Endodermal cell (in vitro differentiated cells): ENCODE measurements at places on chromosomes 1 and 21.

- no peak for DNase-seq
Measured at GRCh38 chr1:25694167-25695007, 77.8 kb downstream of the MAN1C1 start.

GRCh38 chr1:57770236-57770635 is 346.4 kb upstream of the DAB1 start:
- DNase-seq: no peak

DNA sequence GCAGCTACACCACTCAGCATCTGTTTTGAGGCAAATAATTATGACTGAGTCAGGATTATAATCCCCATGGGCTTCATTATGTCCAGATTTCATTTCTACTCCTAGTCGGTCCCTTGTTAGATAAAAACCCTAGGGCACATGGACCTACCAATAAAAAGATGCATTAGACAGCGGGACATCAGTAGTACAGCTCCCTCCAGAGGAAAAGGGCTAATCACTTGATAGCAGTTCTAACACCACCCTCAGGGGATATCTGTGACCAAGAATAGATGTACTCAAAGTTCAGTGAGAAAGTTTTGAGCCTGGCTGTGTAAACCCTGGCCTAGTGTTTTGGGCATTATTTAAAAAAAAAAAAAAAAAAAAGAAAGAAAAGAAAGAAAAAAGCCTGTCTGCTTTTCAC is 10.0 kb downstream of the GJA8 start:
- DNase-seq: no peak

DNA sequence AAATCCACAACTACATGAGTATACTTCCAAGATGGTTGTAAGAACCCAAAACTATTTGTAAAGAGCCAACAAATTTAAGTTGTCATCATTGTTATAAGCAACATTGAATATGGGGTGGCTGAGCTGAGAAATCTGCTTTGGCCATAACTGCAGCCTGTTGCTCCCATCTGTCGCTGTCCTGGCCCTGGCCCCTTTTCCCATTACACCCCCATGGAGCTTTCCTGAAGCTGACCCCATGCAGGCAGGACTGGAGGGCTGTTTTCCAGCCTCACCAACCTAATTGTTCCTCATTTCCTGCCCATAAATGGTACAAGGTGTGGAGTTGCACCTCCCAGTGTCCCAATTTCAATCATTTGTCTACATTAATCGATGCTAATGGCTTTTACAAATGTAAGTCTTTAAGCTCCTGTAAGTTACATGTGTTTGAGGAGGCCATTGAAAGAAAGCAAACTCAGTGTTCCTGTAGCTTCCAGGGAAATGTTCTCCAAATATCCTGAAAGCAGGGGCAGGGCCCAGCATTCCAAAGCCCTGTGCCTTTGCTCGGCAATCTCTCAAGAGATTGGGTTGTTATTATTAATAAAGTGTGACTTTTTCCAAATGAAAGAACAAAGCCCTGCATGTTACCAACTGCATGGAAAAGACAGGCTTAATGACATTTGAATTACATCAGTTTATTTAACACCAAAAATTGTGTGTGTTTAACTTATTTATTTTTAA is 545.9 kb downstream of the PLPP3 start:
- DNase-seq: no peak

- DNase-seq: no peak
Measured at GRCh38 chr1:18569251-18569650, 61.4 kb upstream of the PAX7 start.

DNA sequence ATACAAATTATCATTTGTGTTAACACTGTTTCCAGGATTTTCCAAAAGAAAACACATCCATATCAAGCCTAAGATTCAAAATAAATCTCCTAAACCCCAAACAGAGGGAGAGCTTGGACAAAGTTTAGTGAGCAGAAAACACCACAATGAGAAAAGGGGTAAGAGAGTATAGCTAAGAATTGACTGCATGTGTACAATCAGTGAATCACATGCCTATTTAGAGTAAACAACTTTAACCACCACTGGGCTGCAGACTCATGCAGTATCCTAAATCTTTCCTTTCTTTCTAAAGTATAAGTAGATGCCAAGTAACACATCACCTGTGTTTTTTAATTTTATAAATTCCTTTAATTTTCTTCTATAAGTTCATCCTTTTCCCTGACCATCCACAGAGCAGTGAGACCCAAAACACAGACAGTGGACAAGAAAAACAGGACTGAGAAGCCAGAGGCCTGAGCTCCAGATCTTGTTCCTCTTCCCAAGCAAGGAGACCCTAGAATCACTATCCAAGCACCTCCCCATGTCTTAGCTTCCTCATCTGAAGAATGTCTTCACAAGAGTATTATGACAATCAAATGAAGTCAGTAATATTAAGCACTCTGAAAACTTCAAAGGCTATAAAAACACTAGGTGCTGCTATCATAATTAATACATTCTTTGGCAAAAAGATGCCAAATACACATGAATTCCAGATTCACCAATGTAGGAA is 93.1 kb downstream of the VAV3 start:
- DNase-seq: no peak

DNA sequence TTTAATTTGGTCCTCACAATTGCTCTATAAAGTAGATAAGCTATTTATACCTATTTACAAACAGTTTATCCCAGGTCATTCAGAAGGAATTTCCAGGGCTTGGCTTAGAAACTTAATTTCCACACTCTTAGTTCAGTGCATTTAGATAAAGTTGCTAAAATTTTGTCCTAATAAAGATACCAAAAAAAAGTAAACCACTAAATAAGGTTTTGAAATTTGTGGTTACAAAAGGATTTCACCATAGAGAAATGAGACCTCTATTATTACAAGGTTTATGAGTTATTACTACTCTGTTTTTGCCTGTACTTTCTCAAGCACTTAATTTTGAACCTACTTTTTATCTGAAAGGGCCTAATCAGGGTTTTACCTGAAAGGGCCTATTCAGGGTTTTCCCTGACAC is 22.4 kb downstream of the PTPN22 start:
- no peak for DNase-seq
